ENCODE measurements at places on chromosomes 13 and 19.

- no peaks in the 10 kb centered on the region for H3K27me3 ChIP-seq
- H3K4me1 ChIP-seq, result no peaks in the 10 kb centered on the region
- H3K27ac ChIP-seq, result no peak overlapping the region
- H3K36me3 ChIP-seq, result no peaks in the 10 kb centered on the region
- DNase-seq, result no peak
These were observed 88.5 kb upstream of the C1QTNF9B start for GRCh38 chr13:23985839-23986238.

- no peak for DNase-seq
- peaks cover 18% of the 10 kb centered on the region for H3K4me1 ChIP-seq
These were observed 376.1 kb downstream of the LMO7 start for GRCh38 chr13:76012091-76012721.

GRCh38 chr13:45412274-45413049 is 5.7 kb downstream of the SLC25A30 start:
- H3K36me3 ChIP-seq, result no peaks in the 10 kb centered on the region
- DNase-seq, result no peak
- peak overlapping the region; percentile 54 for H3K27ac ChIP-seq
- no peaks in the 10 kb centered on the region for H3K27me3 ChIP-seq

- H3K27me3 ChIP-seq, result no peaks in the 10 kb centered on the region
- no peak overlapping the region for H3K4me3 ChIP-seq
- no peaks in the 10 kb centered on the region for H3K4me1 ChIP-seq
- DNase-seq, result no peak
- H3K27ac ChIP-seq, result no peak overlapping the region
These were observed 63.1 kb downstream of the ZNF100 start for GRCh38 chr19:21704320-21704719.

DNA sequence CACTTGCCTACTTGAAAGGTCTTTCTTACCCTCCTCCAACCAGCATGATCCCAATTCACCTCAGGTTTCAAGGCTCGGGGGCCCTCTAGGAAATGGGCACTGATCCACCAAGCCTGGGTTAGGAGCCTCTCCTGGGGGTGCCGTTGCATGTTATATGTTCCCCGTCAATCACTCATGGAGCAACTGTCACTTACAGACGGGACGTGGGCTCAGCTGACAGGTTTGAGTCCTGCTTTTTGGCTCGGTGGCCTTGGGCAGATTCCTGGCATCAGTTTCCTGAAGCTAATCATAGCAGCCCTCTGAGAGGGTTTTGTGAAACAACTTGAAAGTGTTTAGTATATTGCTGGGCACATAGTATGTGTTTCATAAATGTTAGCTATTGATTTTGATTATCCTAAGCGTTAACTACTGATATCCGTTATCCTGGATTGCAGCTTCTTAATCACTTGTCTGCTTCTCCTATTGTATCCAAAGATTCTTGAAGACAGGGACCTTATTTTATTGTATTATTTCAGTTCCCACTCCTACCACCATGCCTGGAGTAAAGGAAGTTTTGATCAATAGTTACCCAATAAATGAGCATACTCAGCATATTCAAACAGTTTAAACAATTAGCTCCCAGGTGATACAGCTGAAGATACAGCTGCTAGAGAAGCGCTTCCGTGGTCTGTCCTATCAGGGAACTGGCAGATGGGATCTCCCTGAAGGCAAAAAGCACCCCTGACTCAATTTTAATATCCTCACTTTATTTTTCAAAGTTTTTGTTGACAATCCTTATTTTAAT is 57.9 kb downstream of the RFC3 start:
- no peak overlapping the region for H3K27ac ChIP-seq
- H3K27me3 ChIP-seq, result no peaks in the 10 kb centered on the region
- H3K36me3 ChIP-seq, result no peaks in the 10 kb centered on the region
- no peaks in the 10 kb centered on the region for H3K4me1 ChIP-seq
- DNase-seq, result peak; percentile 38
